Endothelial cell of umbilical vein (primary cell): ENCODE measurements at places on chromosomes 12 and 14. TPM values are rescaled to one million over a fixed set of nuclear protein-coding genes. Genes with fewer than 3 reads are reported as not detected.

The CLMN gene
- polyA plus RNA-seq, result 0.67 and 0.72 TPM in 2 replicates

The INHBC gene
- 0.08 TPM in 1 of 2 replicates, not detected in the other for polyA plus RNA-seq

The CCDC38 gene
- polyA plus RNA-seq, result not detected in 2 replicates

The FAIM2 gene
- polyA plus RNA-seq, result 0.01 and 0.22 TPM in 2 replicates

The GPX2 gene
- not detected in 2 replicates for polyA plus RNA-seq

The ANO4 gene
- polyA plus RNA-seq, result 0.25 and 0.29 TPM in 2 replicates

The ARG2 gene
- polyA plus RNA-seq, result 16.6 and 21.6 TPM in 2 replicates

The ADAMTS20 gene
- not detected in 2 replicates for polyA plus RNA-seq

The GPRC5D gene
- not detected in 2 replicates for polyA plus RNA-seq

The SDS gene
- not detected in 2 replicates for polyA plus RNA-seq

The RBP5 gene
- polyA plus RNA-seq, result 0.11 and 0.12 TPM in 2 replicates

The TM9SF1 gene
- 64.4 and 71.5 TPM in 2 replicates for polyA plus RNA-seq

The BCL11B gene
- 0.02 and 0.03 TPM in 2 replicates for polyA plus RNA-seq

The OR6C4 gene
- polyA plus RNA-seq, result not detected in 2 replicates

The HHIPL1 gene
- 1.3 TPM in 2 replicates for polyA plus RNA-seq

The MMP17 gene
- 2.7 and 3.6 TPM in 2 replicates for polyA plus RNA-seq

The C3AR1 gene
- polyA plus RNA-seq, result 0.70 and 1.1 TPM in 2 replicates

The IL31 gene
- polyA plus RNA-seq, result not detected in 2 replicates

The MUCL1 gene
- polyA plus RNA-seq, result not detected in 2 replicates

The L3HYPDH gene
- 26.2 and 27.3 TPM in 2 replicates for polyA plus RNA-seq

The BEGAIN gene
- polyA plus RNA-seq, result 0.14 TPM in 1 of 2 replicates, not detected in the other

The PTHLH gene
- 0.65 and 0.99 TPM in 2 replicates for polyA plus RNA-seq

The PKP2 gene
- 1.4 and 1.5 TPM in 2 replicates for polyA plus RNA-seq

The NPFF gene
- 0.30 TPM in 1 of 2 replicates, not detected in the other for polyA plus RNA-seq
